Heart right ventricle (tissue), 16 donors: ENCODE measurements at places on chromosomes 3 and 15. TPM values are rescaled to one million over a fixed set of nuclear protein-coding genes. Genes with fewer than 3 reads are reported as not detected.

GRCh38 chr15:27448234-27448633 is 477.3 kb downstream of the GABRG3 start:
- no peak for DNase-seq

DNA sequence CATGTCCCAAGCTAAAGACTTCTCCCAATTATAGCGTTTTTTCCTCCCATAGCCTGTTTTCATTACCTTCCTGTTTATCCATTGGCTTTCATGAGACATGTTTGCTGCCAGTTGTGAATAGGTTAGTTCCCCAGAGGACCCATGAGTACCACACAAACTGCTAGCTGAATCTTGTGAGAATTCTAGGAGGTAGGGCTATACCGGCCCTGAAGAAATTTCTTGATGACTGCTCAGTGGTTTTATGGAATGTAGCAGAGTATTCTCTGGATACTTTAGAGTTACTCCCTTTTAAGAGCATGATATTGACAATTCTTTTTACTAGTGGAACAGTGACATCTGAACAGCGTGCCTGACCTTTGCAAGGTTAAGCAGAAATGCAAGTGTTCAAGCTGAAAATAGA is 210.4 kb downstream of the MCTP2 start:
- no peak for DNase-seq

GRCh38 chr3:54830658-54831057 is 97.2 kb downstream of the LRTM1 start:
- no peak for DNase-seq

DNA sequence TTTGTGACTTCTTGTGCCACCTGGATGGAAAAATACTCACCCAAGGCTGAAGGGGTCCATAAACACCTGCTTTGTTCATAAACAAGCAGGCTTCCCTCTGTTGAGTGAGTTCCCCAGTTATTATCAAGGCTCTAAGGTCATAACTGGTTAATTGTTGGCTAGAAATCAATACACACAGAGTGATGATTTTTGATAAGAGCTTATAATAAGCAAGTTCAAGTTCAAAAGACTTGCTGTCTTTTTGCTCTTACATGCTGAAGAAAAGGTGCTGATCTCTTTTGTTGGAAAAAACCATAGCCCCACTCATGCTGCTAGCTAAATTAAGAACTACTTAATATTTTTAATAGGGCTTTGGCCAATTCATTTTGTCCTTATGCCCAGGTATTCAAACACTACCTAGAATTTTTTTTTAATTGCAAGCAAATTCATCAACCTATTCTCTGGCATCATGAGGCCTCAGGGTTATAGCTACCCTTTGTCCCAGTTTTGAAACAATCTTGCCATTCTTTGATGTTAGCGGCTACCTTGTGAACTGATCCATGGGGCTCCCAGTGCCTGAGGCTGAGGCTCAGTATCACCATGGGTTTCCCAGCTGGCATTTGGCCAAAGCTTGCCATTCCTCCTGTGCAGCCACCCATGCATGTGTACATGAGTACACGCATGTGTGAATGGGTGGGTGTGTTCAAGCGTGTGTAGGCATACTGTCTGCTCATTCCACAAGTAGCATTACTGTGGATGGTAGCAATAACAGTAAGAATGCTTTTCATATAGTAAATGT is 127.6 kb upstream of the LPP start:
- no peak for DNase-seq

DNA sequence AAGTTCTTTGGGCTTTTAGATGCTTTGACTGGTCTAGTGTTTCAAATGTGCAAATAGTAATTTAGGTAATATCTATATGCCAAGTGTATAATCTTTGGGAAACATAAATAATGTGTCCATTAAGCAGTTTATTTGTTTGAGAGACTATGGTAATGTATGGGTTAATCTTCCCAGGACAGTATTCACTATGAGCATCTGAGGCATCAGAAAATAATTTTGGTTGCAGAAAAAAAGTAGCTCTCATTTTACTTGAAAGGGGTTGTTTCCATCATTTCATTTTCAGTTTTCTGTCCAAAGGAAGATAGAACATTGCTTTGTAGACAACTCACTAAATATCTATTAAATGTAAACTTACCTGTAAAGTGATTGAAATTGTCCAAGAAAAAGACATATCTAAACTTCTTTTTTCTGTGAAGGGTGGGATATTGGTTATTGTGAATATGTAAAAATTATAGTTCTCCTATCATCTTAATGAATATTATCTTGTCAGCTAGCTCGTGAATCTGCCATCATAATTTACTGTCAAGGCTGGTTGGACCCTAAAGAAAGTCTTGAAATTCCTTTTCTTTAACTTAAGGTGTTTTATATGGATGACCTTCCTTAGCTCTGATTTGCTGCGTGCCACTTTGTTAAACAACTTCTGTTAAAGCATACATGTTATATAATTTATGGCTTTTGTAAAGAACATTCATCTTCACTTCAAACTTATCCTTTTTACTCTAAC is 108.8 kb downstream of the EPHA3 start:
- no peak for DNase-seq

DNA sequence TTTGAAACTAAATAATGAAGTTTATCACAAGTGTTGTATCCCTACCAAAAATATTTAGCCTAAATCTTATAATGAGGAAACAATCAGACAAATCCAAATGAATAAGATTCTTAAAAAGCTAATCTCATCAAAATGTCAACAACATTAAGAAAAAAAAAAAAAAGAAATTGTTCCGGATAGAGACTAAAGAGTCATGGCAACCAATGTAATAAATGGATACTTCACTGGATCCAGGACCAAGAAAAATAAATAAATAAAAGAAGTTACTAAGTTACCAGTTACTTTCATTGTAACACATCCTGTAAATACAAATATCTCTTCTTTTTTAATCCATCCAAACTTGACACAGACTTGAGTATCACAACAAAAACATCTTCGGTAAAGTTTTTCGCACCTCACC is 607 bp downstream of the MRPL47 start:
- no peak for DNase-seq

DNA sequence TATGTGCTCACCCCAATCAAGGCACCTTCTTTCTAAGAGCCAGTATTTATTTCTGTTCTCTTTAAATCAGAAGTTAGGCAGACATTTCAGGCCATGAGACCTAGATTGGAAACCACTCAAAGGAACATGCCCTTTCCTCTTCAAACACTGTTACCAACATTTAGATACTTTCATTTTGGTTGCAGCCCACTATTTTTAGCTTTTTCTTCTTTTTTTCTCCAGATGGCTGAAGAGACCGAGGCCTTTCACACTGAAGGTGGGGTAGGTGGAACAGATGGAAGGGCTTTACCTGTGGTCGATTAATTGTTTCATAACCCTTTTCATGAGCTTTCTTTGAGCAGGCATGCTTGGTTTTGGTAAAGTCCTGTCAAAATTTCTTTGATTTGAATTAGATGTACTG is 10.9 kb upstream of the LZTFL1 start:
- DNase-seq, result no peak

DNA sequence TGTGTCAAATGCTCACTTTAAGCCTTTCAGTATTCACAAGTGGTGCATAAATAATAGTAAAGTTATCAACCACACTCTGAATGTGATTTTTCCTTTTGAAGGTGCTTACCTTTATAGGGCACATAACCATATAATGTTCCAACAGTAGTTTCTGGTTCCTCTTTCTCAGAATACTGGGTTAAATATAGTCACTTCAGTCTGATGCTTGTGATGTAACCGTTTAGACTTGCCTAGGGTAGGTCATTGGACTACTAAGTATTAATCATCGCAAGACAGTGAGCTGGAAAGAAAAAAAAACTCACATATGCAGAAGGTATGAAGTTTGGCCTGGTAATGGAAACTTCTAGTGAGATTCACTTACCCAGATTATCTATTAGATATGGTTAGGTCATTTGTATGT is 1.9 kb downstream of the KBTBD8 start:
- DNase-seq, result no peak

- DNase-seq, result no peak
These were observed 264.3 kb upstream of the ARHGEF26 start for GRCh38 chr3:153856932-153857331.

DNA sequence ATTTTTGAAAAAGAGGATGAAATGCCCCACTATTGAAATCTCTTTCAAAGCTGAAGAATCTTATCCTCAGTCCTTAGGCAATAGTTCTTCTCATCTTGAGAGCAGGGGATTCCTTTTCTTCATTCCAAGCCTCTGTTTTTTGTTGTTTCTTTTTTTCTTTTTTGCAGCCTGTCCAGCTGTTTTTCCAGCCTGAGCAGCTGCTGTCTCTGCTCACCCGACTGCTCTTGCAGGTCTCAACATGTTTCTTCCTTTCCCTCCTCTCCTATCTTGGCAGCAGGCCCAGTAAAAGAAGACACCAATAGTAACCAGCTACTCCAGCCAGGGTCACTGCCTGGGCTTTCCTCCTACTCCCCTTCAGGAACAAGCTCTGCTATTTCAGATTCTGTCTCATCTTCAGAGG is 23.8 kb downstream of the MEX3B start:
- DNase-seq, result no peak

GRCh38 chr15:80619680-80620079 is 75.4 kb upstream of the ABHD17C start:
- no peak for DNase-seq

DNA sequence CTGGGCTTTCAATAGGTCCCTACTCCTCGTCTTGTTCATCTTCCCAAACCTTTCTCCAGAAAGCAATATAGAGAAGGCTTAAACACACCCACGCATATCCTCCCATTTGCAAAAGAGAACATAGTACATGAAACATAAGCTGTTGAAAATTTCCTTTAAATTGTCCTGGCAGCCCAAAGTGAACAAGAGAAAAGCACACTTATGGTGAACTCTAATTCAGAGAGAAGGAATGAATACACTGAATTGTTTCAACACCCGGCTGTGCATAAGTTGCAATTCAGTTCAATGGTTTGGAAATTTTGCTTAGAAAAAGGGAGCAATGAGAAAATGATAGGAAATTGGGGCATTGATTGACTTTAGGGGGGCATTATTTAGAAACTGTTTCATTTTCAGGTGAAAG is 202.6 kb downstream of the TIGIT start:
- DNase-seq, result no peak

GRCh38 chr15:53520996-53521395 is 238.5 kb downstream of the WDR72 start:
- no peak for DNase-seq

GRCh38 chr3:150830094-150830681 is 67.2 kb upstream of the SIAH2 start:
- DNase-seq, result no peak

DNA sequence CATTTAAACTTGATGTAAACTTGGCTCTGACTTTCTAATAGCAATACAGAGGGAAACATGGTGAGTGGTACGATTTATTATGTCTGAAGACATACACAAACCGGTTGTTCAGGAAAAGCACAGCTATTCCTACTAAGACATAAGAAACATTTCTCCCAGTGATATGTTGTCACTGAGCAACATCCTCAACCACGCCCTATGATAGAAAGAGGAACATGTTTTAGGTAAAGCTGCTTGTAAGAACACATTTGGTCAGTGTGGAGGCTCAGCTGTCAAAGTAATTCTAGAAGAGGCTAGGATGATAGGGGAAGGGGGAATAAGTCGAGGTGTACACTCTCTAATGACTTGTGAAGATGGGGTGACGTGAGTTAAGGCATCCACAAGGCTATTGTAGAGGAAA is 42.7 kb upstream of the B3GNT5 start:
- DNase-seq, result no peak

DNA sequence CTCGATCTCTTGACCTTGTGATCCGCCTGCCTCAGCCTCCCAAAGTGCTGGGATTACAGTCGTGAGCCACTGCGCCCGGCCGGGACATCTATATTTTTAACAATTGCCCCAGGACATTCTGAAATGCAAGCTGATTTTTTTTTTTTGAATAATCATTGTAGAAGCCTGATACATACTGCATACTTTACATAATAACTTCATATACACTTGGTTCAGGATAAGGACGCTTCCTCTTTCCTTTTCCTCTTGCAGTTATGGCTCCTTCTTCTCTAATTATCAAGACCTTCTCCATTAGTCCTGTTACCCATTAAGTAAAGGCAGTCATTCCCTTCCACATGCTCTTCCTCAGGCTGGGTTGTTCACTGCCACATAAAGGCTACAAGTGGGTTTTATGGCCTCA is 58.3 kb downstream of the SLCO3A1 start:
- DNase-seq, result no peak

DNA sequence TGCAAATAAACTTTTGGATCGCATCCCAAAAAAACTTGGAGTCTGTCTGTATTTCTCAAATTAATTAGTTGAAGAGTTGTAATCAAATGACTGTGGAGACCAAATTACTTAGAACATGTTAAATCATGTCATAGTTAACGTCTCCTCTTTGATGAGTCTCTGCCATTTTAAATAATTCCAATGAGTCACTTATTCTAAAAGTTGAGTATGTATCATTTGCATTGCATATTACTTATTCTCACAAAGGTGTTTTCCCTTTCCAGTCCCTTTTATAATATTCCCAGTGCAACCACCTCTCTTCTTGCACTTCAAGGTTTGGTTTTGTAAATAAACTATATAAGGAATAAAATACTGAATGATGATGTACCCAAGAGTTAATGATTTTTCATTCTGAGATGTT is 36.0 kb upstream of the MBNL1 start:
- DNase-seq, result no peak

GRCh38 chr15:38685686-38686339 is 121.2 kb upstream of the RASGRP1 start:
- DNase-seq, result no peak

Gene AMIGO3
- 0.09 TPM for total RNA-seq

Gene ATP13A5
- total RNA-seq, result not detected

Gene FYTTD1
- total RNA-seq, result 94.5 TPM

Gene MESP2
- total RNA-seq, result not detected

Gene NME9
- total RNA-seq, result not detected

Gene TMEM266
- 0.15 TPM for total RNA-seq
